ENCODE measurements at places on chromosomes 16 and 17.
A peak's percentile ranks its signal among the peaks of the same experiment; 100 is the strongest.

DNA sequence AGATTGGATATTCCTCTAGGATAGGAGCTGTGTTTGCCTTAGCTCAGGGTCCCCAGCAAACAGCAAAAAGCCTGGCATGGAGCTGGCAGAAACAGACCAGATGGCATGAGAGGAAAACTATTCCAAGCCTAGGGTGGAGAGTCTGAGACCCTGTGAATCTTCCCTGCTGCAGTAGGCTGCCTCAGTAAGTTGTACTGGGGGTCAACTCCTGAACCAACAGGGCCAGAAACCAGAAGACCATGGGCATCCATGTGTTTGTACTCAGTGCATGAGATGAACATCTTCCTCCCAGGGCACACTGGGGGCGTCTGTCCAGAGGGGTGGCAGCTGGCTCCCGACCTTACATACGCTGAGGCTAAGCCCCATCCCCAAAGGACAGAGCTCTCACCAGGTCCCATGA is 214.4 kb downstream of the C16orf78 start:
- no peak for DNase-seq

GRCh38 chr17:14198013-14198412 is 38.6 kb downstream of the CDRT15 start:
- no peak for DNase-seq

GRCh38 chr17:50381260-50381815 is 8.3 kb downstream of the EME1 start:
- DNase-seq, result no peak

GRCh38 chr16:11708421-11708820 is 34.2 kb downstream of the TXNDC11 start:
- no peak for DNase-seq

DNA sequence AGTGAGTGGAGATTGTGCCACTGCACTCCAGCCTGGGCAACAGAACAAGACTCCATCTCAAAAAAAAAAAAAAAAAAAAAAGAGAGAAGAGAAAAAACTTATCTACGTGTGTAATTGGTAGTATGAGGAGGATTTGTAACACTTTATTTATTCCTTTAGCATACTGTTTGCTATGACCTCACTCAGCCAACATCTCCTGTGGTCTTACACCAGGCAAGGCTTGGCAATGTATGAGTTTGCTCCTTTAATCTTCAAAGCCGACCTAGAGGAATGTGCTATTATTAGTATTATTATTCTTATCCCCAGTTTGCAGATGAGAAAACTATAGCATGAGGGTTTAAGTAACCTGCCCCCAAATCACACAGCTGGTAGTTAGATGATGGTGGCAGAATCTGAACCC is 35.8 kb upstream of the HAPSTR1 start:
- DNase-seq, result no peak

DNA sequence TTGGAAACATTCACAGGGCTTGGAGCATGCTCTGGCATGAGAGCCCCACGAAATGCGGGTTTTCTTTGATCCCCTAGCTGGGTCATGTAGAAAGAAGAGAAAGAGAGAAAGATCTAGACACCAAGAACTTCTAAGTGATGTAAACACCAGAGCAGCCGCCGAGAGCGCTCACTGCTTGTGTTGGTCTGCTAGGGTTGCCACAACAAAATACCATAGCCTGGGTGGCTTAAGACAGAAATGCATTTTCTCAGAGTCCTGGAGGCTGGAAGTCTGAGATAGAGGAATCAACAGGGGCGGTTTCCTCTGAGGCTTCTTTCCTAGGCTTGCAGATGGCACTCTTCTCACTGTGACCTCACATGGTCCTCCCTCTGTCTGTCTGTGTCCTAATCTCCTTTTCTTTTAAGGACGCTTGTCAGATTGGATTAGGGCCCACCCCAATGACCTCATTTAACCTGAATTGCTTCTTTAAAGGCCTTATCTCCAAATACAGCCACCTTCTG is 139.5 kb downstream of the CYLD start:
- no peak for DNase-seq

GRCh38 chr17:66949501-66949900 is 15.0 kb upstream of the CACNG4 start:
- DNase-seq, result no peak

GRCh38 chr16:6977916-6978315 is 354.7 kb upstream of the RBFOX1 start:
- DNase-seq, result no peak

- DNase-seq, result peak; percentile 90
Observed at GRCh38 chr16:15961060-15961511, 11.7 kb downstream of the ABCC1 start.

- no peak for DNase-seq
Observed at GRCh38 chr16:12429756-12430155, 373.9 kb downstream of the CPPED1 start.

DNA sequence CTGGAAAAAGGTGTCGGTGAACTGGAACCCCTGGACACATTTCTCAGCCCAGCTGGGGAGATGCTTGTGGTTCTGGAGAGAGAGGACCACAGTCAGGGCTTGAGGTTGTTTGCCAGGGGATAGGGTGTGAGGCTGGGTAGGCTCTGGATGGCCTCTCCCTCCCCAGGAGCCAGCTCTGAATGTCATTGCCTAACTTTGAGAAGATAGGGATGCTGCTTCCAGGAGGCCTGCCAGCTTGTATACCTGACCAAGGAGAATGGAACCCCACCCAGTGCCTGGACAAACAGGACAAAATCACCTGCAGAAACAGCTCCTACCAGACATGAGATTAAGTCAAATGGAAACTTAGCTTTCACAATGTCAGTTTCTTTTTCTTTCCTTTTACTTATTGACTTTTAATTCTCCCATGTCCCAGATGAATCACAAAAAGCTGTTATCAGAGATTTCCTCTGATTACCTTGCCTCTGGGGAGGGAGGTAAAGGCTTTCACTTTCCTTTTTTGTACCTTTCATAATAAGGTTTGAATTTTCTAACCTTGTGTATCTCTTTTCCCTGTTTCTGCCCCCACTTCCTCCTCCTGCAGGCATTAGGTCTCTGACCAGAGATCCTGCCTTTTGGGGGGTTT is 29.8 kb upstream of the PLLP start:
- no peak for DNase-seq

- peak; percentile 60 for DNase-seq
Observed at GRCh38 chr17:7886227-7887037, 2.2 kb upstream of the CHD3 start.

DNA sequence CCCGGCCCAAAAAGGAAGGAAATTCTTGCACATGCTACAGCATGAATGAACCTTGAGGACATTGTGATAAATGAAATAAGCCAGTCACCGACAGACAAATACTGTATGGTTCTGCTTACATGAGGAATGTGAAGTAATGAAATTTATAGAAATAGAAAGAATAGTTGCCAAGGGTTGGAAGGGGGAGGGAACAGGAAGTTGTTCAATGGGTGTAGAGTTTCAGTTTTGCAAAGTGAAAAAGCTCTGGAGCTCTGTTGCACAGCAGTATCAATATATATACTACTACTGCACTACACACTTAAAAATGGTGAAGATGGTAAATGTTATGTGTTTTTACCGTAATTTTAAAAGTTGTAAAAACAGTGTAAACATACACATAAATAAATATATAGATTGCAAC is 43.7 kb downstream of the PKD1L3 start:
- no peak for DNase-seq

- no peak for DNase-seq
Observed at GRCh38 chr17:74987909-74988711, 678 bp downstream of the CDR2L start.

DNA sequence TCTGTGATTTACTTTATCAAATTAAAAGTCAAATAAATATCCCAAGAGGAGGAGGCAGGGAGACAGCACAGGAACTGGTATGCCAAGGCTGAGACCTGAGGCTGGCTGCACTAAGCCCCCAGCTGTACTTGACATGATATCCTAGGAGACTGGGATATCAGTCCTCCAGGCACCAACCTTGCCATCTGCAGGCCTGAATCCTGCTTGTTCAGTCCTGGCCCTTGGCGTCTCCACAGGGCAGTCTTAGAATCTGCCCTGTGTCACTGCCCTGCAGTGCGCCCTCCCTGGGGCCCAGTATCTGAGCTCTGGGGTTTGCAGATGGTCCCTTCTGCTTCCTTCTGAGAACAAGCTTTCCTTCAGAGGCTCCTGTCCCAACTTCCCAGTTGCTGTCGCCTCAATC is 75.9 kb downstream of the HS3ST3A1 start:
- DNase-seq, result no peak

DNA sequence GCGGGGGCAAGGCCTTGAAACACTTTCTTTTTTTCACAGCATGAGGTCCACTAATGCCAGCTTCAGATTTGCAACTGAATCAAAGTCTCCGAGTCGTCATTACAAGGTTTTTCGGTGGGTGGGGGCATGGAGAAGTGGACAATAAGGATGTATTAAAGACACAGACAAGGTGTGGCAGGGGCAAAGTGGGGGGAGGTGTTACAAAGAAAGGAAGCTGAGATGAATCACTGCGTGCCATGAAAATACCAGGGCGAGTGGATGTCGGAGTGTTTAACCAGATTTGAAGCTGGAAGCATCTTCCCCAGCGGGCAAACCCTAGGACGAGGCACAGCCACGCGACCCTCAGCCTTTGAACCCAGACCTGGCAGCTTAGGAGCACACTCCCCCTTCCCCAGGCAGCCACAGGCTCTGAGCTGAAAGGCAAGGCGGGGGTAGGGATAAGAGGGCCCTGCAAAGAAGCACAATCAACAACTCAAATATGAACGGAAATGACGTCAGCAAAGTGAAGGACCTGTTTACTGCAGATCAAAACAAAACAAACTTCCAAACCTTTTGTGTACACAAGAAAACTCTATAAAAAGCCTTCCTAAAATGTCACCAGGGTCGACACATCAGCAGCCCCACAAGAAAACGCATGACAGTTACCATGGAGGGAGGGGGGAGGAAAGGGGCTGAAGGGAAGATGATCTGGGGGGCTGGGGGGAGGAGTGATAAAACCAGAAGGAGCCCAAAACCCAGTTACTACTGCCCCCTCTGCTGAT is 5.6 kb upstream of the ZFHX3 start:
- no peak for DNase-seq

DNA sequence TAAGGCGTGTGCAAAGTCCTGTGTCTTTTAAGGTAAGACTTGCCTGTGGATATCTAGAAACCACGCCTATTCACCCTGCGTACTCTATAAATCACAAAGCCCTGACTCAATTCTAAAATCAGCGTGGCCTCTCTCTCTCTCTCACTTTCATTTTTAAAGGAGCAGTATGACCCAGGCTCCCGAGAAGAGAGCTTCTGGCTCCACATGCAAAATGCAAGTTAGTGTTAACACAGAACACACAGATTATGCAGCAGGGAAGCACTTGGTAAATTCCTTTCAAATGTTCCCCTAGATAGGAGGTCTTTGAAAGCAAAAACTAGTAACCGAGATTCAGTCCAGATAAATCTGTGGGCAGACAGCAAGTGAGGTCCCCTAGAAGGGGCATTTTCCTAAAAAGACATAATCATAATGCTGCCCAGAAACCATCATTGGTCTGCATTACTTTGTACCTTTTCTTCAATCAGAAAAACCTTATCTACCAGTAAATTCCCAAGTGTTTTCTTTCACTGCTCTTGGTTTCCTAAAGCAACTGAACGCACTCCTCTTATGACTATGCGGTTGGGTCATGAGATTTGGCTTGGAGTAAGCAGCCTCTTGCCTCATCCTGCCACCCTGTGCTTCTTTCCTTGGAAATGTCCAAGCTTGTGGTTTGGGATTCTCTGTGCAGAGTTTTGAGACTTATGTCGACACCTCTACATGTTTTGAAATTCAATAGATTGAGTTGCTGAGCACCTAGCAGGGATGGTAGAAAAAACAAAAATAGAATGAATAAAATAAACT is 31.7 kb upstream of the KCNJ2 start:
- DNase-seq, result no peak

GRCh38 chr16:11683145-11683544 is 14.9 kb downstream of the SNN start:
- DNase-seq, result no peak

- DNase-seq, result no peak
Observed at GRCh38 chr17:57970710-57971109, 15.5 kb upstream of the CUEDC1 start.

DNA sequence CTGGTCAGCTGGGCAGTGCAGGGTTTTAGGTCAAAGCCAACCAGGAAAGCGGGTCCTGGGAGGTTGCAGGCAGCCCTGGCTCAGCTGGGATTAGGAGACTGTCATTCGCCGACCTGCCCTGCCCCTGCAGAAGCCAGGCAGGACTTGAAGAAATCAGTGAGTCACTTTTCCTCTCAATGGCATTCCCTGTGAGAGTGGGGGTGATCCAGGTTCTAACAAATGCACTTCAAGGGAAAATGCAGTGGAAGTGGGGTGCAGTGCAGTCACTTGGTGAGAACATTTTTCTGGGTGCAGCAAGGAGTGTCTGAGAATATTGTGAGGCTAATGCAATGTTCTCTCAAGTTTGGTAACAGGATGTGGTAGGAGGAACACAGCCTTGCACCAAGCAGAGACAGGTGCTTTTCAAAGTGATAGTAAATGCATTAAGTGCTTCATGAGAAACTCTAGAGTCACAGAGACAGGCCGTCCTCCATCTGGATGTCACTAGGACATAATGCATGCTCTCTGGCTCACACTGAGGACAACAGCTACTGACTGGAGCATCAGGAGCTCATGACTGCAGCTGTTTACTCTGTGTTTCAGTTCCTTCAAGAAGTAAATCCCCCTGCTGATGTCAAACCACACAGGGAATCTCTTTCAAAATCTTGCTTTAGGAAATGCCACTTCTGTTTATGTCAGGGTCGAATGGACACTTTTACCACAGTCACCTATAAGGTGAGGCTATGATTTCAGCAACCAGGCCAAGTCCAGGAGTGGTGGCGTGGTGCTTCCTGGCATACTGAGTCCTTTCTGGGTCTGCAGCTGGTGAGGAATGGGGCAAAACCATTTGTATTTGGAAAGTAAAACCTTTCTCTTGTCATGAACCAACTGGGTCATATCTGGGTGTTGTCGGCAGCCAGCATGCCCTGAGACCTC is 16.7 kb downstream of the CDK5R1 start:
- peak; percentile 72 for DNase-seq

DNA sequence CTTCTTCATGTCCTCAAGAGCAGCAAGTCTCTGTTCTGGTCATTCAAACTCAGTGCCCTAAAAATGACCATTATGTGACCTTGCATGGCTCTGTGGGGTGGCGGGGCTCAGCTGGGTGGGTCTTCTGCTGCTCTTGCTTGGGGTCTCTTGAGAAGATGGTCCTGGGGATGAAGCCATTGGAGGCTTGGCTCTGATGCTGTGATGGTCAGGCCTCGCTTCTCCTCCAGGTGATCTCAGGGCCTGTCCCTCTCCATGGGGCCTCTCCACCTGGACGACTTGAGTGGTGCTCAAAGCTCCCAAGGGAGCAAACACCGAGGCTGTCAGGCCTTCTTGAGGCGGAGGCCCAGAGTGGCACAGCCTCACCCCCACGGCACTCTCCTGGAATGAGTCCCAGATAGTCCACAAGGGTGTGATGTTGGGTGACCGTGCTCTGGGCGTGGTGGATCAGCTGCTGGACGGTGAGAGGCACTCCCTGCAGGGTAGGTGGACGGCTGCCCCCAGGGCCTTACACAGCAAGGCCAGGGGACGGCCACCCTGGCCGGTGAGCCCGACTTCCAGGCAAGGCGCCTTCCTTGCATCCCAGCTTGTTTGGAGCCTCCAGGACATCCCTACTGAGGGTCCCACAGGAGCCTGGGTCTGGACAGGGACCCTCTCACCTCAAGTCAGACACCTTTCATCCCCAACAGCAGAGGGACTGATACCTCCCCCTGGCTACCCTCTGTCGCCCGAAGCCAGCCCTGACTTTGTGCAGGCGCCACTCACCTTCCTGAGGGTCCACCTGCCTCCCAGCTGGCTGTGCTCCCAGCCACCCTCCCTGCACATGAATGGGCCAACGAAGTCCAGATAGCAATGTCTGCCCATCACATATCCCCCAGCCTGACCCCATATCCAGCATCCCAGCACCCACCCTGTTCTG is 48.7 kb downstream of the USP22 start:
- no peak for DNase-seq
